Immature natural killer cell (primary cell): ENCODE measurements at places on chromosomes 12 and 14.

- DNase-seq: no peak
These were observed 39.8 kb upstream of the OVCH1 start for GRCh38 chr12:29537298-29537697.

GRCh38 chr12:113061061-113061694 is 4.6 kb downstream of the DTX1 start:
- DNase-seq: no peak

GRCh38 chr12:1858456-1858855 is 38.1 kb downstream of the LRTM2 start:
- DNase-seq: no peak

- no peak for DNase-seq
These were observed 58.8 kb upstream of the ACTN1 start for GRCh38 chr14:69037790-69038454.

- DNase-seq: no peak
These were observed 17.1 kb downstream of the LRFN5 start for GRCh38 chr14:41623736-41624135.

DNA sequence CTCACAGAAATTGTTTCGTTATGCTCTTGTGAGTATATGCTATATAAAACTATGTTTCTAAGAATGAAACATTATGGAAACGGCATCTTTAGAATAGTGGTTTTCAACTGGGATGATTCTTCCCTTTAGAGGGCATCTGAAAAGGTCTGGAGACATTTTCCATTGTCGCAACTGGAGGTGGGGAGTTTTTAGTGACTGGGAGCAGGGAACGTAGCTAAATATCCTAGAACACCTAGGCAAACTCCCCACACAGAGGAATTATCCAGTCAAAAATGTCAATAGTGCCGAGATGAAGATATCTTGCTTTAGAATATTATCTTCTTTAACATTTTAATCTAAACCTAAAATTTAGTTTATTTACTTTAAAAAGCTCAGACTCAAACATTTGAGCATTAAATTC is 486.1 kb upstream of the FOXG1 start:
- no peak for DNase-seq

DNA sequence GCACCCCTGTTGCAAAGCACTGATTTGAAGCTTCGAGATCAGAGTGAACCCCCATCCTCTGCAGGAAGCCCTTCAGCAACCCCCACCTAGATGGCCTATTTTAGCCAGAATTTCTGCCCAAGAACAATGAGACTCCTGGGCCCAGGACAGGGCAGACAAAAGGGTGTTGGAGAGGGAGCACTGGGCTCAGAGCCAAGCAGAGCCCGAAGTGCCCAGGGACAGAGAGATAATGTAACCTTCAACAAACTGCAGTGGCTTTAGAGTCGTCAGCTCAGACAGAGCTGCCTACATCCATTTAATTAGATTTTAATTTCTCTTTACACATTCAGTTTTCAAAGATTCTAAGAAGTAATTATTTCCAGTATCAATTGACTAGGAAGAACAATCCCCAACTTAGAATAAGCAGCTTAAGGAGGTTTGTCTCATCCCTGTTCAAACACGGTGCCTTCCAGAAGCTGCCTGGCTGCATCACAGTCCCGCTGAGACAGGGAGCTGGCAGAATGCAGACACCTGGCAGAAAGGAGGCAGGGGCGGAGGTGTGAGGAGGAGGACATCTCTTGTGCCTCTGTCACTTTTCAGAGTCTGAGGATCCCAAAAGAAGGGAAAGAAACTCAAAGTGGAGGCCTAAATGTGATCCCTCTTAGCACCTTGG is 504.9 kb upstream of the CCDC196 start:
- DNase-seq: no peak

GRCh38 chr12:128823216-128823915 is 392 bp downstream of the SLC15A4 start:
- peak; percentile 17 for DNase-seq

DNA sequence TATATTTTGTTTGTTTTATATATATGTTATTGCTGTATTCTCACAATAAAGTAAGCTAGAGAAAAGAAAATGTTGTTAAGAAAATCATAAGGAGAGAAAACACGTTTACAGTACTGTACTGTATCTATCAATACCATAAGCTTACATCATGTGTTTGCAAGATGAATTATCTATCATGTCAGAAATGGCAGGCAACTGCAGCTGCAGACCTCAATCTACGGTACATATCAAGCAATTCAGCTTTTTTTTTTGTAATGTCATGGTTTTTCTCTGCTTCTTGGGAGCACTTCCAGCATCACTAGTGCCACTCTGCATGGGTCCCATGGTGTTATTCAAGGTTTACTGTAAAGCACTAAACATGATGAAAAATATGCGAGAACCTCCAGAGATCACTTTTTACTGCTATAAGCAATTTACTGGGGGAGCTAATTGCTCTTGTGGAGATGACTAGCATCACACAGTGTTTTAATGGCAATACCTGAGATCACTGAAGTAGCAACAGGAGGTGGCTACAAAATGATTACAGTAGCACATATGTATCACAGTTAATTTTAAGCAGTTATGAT is 9.0 kb upstream of the KRT2 start:
- no peak for DNase-seq

- DNase-seq: no peak
These were observed 7.9 kb downstream of the METTL25 start for GRCh38 chr12:82366197-82366596.

- no peak for DNase-seq
These were observed 206.9 kb downstream of the SYT1 start for GRCh38 chr12:79071498-79071897.

DNA sequence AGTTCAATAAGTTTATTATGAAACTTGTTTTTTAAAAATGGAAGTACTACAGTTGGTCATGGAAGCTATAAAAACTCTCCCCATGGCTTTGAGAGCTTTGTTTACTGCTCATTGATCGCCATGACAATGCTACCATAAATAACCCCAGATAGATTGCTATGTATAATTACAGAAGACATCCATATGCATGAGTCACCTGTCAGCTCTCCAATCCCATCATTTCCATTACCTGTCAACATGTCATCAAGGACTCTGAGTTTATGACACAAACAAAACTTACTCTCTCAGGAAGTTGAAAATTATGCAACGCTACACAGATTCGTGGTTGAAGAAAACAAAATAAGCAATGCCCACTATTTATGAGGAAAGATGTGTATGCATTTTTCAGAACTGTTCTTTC is 144.4 kb downstream of the SEC23A start:
- no peak for DNase-seq

GRCh38 chr12:59320112-59320511 is 275.7 kb upstream of the SLC16A7 start:
- no peak for DNase-seq

DNA sequence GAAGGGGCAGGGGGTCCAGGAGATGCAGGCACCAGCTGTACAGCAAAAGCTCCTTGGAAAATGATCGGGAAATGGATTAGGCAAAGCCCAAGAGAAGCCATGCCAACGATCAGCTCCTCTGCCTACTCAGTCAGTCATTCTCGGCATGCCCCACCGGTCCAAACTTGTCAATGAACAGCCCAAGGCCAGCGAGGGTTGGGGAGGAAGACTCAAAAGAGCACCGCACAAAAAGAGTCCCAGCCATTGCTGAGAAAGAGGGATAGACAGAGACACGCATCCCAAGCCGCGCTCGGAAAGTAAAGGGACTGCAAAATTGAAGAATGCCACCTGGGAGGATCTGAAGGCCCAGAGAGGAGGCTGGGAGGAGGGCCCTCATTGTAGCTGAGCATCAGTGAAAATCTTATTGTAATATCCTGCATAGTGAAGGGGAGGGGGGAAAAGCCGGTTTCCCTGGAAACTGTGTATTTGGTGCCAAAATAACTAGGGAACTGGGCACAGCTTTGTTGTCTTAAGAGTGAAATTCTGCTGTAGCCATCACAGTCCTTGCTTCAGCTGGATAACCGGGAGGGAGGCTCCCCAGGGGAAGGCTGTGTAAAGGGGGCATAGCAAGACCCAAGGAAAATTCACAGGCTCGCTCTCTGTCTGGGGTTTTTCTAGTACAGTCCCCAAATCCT is 4.7 kb downstream of the KDM2B start:
- no peak for DNase-seq

DNA sequence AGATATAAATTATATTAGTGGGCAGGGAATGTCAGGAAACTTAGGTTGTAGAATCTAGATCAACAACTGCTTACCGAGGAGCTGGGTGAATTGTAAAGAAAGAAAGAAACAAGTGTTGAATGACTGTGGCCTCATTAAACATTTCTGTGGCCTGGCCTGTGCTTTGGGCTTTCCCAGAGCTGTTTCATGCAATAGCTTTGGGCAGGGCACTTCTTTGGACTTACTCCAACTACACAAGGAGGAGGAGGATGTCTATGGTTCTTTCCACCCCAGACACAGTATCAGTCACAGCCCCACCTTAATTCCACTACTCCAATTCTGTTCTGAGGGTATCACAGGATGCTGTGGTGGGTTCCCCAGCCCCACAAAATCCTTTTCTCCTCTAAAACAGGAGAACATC is 38.0 kb downstream of the DPF3 start:
- DNase-seq: no peak

DNA sequence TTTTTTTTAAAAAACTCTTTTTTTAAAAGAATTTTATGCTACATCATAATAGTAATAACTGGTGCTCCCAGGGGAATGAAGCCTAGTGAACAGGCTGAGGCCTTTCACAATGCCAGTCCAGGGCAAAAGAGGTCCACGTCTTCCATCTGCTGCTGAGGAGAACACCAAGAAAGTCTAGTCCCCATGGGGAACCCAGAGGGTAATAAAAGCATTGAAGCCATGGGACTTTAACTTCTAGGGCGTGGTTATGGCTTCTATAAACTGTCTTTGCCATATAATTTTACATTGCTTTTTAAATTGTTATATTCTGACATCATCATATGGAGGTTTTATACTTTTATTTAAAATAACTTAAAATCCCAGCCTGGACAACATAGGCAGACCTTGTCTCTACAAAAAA is 64.3 kb downstream of the SLC16A7 start:
- DNase-seq: no peak

GRCh38 chr12:53179687-53180219 is 769 bp upstream of the ZNF740 start:
- no peak for DNase-seq

DNA sequence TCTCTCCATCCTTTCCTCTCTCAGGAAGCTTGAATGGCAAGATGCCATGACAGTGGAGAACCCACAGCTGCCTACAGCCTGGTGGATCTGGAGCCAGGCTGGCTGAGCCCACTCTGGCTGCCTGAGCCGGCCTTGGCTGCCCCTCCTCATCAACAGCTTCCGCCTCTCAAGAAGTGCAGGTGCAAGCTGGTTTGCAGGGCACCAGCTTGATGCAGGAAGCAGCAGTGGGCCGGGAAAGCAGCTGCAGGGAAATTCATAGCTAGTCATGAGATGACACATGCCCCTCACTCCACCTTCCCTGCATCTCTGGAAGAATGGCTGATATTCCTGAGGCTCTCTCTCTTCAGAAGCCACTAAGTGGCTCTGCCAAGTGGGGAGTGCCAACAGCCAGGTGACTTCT is 289.1 kb downstream of the RPS29 start:
- DNase-seq: no peak

GRCh38 chr12:19148860-19149259 is 19.3 kb downstream of the PLEKHA5 start:
- no peak for DNase-seq

- no peak for DNase-seq
These were observed 6.4 kb upstream of the TSPAN8 start for GRCh38 chr12:71164166-71164565.

- no peak for DNase-seq
These were observed 21.8 kb upstream of the RNU6-8 start for GRCh38 chr14:32224737-32225377.

DNA sequence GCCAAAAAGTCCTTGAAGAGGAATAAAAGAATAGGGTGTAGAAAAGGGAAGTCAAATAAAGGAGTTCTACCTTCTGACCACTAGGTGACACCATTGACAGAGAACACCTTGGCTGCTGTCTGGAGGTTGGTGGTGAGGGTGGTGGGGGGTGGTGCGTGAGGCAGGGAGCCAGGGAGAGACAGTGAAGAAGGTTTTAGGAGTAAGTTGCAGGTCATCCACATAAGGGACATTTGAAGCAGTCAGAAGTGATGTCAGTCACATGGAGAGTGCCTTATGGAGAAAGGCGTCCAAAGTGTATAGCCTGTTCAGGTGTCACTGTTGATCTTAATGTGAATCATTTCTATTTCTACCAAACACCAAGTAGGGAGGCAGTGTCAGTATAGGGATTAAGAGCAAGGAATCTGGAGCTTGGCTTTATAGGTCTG is 279.3 kb upstream of the DDHD1 start:
- no peak for DNase-seq

- no peak for DNase-seq
These were observed 81.7 kb downstream of the PRKAB1 start for GRCh38 chr12:119749666-119750065.
